ENCODE measurements at places on chromosomes 7 and 10. TPM values are rescaled to one million over a fixed set of nuclear protein-coding genes. Genes with fewer than 3 reads are reported as not detected.

The TRIM50 gene
- not detected for total RNA-seq

The PIK3AP1 gene
- 0.21 TPM for total RNA-seq

The DHTKD1 gene
- 19.8 TPM for total RNA-seq

The ARMC3 gene
- not detected for total RNA-seq

The POLR2J2 gene
- total RNA-seq: 1.7 TPM

The FRAT2 gene
- total RNA-seq: 11.9 TPM

The TMEM106B gene
- total RNA-seq: 34.0 TPM

The LRRC17 gene
- total RNA-seq: 12.7 TPM

The CHST15 gene
- total RNA-seq: 36.3 TPM

The PLEKHA8 gene
- 12.7 TPM for total RNA-seq

The SLC39A12 gene
- total RNA-seq: not detected

The CFAP70 gene
- total RNA-seq: 0.28 TPM

The ZNF804B gene
- not detected for total RNA-seq

The BICC1 gene
- total RNA-seq: 1.7 TPM

The KCND2 gene
- total RNA-seq: not detected

The VGF gene
- total RNA-seq: not detected

The HOXA2 gene
- total RNA-seq: 0.59 TPM

The CCDC146 gene
- total RNA-seq: 0.53 TPM

The STRIP2 gene
- 6.6 TPM for total RNA-seq

The MALRD1 gene
- not detected for total RNA-seq

The PNLIPRP3 gene
- not detected for total RNA-seq

The ELN gene
- total RNA-seq: 0.20 TPM

The FAM171A1 gene
- total RNA-seq: 26.8 TPM

The SNCG gene
- 43.1 TPM for total RNA-seq

The GALNT17 gene
- not detected for total RNA-seq

The OR6V1 gene
- total RNA-seq: not detected

Data from pulmonary artery endothelial cell (primary cell).